ENCODE measurements at places on chromosomes 3 and 15.

DNA sequence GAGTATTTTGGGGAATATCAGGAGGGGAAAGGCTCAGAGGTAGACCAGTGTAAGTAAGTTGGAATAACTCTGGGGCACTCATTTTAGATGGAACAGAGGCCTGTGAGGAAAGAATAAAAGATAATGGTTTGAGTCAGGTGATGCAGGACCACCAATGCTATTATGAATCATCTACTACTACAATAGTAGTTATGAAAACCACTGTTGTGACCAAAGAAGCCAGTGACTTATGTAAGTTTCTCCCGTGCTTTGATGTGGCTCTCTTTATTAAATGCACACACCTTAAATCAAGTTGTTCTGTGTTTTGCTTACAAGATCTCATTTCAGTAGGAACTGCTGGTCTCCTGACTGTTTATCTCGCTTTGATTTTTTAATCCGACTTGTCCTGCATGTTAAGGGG is 13.1 kb upstream of the GUCA1C start:
- no peak for DNase-seq

- no peak for DNase-seq
Observed at GRCh38 chr15:60656481-60656880, 177.5 kb upstream of the ICE2 start.

GRCh38 chr3:183826448-183827250 is 1.3 kb upstream of the MAP6D1 start:
- no peak for DNase-seq

DNA sequence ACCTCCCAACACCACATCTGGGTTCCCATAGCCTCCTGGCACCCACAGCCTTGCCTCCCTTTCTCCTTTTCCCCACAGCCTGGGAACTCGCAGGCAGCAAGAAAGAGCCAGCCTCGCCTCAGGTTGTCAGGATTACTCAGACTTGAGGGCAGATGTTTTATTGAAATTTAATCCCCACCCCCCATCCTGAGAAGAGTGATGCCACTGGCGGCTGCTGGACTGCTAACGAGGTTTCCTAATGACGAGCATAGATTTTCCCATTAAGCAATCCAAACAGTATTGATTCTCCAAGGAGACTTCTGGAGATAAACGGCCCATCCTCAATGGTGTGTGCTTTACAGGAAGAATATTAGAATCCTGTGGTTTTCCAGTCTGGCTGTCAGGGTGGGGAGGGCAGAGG is 13.7 kb downstream of the SHF start:
- no peak for DNase-seq

Measured in CD4-positive, alpha-beta T cell treated with Interleukin-4 for 1 hour (primary cell).